ENCODE measurements at places on chromosomes 13 and 19. TPM values are rescaled to one million over a fixed set of nuclear protein-coding genes. Genes with fewer than 3 reads are reported as not detected.

The GPC5 gene
- total RNA-seq = 35.0 TPM

The RNF6 gene
- 22.4 TPM for total RNA-seq

The ZNF555 gene
- 6.9 TPM for total RNA-seq

The KLF5 gene
- total RNA-seq = 50.6 TPM

The GIPC3 gene
- 1.9 TPM for total RNA-seq
